ENCODE measurements at places on chromosomes 3 and 15.

DNA sequence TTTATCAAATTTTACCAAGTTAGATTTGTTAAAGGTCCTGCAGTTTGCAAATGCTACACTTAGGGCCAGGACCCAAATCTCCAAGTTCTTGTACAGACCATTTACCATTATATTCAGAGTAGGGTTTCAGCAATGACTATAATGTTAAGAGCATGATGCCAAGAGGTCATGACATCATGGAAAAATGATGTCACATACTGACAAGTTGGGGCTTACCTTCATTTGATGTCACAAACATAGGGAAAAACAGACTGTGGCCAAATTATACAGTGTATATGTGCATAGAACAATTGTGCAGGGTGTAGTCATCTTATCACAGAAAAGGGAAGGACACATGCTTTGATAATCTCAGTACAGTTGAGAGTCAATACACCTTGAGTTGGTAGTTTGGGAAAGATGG is 10.1 kb upstream of the THRB start:
- DNase-seq, result no peak

GRCh38 chr3:53111822-53112221 is 18.4 kb downstream of the RFT1 start:
- no peak for DNase-seq

- DNase-seq, result no peak
Measured at GRCh38 chr15:49827311-49827710, 206.5 kb downstream of the DTWD1 start.

GRCh38 chr3:13535905-13536304 is 13.0 kb upstream of the FBLN2 start:
- no peak for DNase-seq

DNA sequence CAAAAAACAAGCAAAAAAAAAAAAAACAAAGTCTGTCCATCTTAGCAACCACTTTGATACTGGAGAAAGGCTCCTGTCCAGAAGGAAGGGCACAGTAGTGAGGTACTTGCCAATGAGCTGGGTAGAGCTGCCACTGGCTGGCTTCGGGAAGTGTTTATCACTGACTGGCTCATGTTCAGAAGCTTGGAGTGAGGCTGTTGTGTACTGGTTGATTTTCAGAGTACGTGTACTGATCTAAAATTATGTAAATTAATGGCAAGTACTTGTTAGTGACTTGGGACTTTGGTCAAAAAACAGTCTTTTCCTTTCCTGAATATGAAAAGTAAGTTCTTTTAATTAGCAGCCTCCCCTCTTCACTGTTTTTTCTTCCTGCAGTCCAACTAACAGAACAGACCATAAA is 979 bp upstream of the ZNF621 start:
- no peak for DNase-seq

GRCh38 chr3:123067689-123068600 is 1.1 kb downstream of the PDIA5 start:
- no peak for DNase-seq

DNA sequence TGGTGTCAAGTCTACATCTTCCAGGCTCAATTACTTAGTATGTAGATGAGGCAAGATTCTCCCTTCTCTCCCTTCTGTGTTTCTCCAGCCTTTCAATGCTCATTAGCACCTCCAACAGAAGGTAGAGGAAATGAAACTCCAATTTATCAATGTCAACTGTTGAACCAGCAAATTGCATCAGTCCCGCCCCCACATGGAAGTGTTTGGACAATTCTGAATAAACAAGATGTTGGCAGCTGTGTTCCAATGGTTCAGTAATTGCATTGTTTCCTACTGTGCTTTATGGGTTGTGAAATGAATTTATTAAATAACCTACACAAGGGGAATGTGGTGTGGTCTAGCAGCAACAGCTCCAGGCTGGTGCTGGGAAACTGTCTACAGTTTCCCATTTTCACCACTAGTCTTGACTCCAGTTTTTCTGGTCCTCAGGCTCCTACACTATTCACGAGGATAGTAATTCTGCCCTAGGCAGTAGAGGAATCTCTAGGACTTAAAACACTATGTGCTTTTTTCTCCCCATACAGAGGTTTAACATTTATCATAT is 91.9 kb downstream of the MB21D2 start:
- DNase-seq, result peak; percentile 85
